ENCODE measurements at places on chromosomes 6 and 20.

DNA sequence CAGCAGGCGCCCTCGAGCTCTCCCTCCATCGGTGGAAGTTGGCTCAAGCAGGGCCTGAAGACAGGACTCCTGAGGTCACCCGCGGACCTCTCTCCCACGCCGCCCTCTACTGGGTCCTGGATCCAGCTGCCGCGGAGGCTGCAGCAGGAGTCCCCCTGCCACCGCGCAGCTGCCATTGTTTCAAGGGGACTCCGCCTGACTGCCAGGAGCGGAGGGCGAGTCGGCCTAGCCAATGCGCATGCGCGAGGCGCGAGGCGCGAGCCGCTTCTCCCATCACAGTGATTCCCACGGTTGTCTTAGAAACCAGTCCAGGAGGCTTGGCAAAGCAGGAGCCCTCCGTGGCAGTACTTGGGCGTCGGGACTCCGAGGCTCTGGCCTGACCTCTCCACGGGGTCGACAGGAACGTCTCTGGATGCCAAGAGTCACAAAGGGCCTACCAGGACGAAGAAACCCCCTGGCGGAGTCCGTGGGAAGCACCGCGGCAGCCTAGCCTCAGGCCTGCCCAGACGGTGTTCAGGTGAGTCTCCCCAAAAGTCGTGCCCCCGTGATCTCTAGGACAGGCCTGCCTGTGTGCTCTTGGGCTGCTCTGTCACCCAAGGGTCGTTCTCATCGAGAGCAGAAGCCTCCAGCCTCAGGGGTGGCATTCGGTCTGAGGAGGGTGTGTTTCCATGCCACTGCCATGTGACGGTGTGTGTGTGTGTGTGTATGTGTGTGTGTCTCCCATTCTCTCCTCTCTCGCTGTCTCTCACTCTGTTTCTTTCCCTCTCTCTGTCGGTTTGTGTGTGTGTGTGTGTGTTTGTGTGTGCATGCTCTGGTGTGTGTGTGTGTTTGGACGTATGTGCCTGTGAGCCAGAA, 290.6 kb upstream of the ZNF337 start:
- DNase-seq = peak; percentile 45

GRCh38 chr6:47376930-47377329, 67.2 kb upstream of the TNFRSF21 start:
- no peak for DNase-seq

DNA sequence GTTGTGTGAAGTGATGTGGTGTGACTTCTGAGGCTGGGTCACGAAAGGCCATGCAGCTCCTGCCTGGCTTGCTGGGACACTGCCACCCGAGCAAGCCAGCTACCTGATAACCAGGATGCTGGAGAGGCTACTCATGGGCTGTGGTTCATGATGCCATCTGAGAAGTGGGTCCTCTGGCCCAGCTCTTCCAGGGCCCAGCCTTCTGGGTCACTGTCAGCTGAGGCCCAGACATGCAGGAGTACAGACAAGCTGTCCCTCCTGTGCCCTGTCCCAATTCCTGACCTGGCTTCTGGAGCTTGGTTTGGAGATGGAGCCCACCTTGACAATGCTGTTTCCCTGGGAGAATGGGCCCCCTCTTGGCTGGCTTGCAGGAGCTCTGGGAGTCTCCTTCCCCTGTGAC, 87.0 kb downstream of the DHX35 start:
- no peak for DNase-seq

GRCh38 chr6:103677290-103677689, 1182.4 kb downstream of the HACE1 start:
- DNase-seq = no peak

DNA sequence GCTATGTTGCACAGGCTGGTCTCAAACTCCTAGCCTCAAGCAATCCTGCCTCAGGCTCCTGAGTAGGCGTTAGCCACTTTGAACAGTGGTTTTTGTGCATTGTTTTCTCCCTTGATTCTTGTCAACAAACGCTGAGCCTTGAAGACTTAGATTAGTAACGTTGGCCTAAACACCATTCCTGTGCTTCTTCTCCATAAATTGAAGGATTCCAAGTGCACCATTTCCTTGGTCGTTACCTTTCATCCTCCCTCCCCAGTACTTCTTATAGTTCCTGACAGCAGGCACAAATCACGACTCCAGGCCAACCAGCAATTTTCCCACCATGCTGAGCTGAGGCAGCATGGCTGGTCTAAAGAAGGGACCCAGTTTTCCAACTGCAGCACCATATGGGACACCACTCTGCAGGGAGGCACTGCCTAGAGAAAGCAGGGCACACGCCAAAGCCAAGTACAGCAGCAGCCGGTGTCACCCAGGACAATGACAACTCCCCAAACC, 8.9 kb downstream of the RPS10 start:
- DNase-seq = no peak

GRCh38 chr20:51399006-51399890, 143.3 kb downstream of the NFATC2 start:
- no peak for DNase-seq

DNA sequence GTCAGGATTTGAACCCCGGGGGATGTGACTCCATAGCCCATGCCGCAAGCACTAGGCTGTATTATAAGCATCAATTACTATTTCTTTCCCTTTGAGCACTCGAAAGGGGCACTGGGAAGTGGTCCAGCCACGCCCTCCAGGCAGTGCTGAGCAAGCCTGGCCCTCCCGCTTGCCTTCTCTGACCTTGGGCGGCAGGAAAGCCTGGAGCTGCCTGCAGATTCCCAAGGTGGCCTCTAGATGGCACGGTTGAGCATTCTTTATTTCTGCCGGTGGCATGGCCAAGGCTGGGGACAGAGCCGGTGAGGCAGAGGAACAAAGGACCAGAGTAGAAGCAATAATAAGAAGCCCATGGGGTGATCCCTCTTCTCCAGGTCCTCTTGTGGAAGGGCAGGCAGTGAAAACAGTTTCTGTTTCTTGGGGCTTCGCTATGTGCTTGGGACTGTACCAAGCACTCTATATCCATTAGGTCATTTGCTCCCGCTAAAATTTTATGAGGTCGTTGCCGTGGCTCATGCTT, 32.0 kb downstream of the ARHGAP40 start:
- peak; percentile 52 for DNase-seq

DNA sequence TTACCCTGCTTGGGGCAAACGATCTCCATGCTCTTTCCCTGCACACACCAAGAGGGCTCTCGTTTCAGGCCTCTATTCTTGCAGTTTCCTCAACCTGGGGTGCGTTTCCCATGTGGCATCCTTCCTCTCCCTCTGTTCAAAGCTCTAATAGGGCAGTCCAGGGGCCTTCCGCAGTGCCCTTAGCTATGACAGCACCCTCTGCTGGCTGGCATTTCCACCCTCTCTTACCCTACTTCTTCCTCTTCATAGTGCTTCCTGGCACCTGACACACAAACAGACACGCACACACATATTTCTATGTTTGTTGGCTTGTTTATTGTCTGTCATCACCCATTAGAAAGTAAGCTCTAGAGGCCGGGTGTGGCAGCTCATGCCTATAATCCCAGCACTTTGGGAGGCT, 294.0 kb downstream of the CLIC5 start:
- no peak for DNase-seq

DNA sequence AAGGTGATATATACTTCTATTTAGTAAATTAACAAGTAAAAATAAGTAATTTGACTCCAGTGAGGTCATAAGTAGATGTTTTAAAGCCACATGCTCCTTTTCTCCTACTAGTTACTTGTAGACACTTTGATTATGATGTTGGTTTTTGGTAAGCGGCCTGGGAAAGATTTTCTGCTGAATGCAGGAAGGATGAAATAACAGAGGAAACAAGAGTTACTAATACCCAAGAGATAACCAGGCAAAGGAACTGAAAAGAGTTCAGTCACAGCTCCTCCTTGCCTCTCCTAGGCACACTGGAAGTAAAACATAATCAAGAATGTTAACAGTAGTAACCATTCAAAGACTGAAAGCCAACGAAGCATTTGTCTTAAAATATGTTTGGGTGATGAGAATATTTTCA, 203.3 kb downstream of the RNGTT start:
- DNase-seq = no peak

DNA sequence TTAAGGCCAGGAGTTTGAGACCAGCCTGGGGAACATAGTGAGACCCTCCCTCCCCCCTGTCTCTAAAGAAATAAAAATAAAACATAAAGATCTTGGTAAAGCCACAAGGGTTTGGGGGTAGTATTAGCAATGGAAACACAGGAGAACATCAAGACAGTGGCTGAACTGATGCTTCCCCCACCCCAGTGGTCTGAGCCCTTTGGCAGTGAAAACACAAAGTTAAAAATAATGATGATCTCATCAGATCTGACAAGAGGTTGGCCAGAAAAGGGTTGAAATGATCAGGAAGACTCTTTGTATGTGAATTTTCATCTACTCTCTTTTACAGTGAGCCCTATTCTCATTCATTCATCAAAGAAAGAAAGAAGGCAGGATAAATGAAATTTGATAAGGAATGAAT, 93.7 kb downstream of the KCNB1 start:
- no peak for DNase-seq

- DNase-seq = no peak
Measured at GRCh38 chr6:72386324-72386723, 235.5 kb upstream of the KCNQ5 start.

DNA sequence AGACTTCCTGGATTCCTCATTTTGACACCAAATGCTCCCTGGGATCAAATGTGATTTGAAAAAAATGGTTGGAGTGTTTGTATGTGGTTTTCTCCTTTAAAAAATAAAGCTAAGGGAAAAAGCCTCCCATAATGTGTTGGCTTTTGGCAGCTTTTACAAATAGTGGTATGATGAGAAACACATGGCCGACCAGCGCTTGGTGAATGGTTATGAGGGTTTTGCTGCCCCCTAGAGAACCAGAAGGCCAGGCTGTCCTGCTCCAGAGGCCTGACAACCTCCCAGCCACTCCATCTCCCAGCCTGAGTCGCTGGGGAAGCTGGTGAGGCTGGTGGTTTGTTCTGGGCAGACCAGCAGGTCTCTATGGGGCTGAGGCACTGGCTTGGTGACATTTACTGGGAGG, 69.3 kb downstream of the CLIC5 start:
- no peak for DNase-seq
